A549 (cell line): ENCODE measurements at places on chromosomes 7 and 10.

DNA sequence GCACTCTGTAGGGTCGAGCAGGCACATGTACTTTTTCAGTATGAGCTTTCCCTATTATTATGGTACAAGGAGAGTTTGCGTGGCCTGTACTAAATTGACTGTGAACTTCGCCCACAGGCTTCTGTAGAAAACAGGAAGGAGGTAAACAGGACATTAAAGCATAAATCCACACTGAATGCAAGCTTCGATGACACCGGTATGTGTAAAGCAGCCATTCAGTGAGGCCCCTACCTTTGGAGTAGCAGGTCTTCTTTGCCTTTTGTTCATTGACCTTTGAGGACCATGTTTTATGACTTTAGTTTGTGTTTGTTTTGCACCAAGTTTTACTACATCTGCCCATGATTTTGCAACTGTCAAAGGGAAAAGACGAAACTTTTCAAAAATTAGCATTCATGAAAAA lies 14.5 kb downstream of the MKI67 start:
- no peak for DNase-seq

DNA sequence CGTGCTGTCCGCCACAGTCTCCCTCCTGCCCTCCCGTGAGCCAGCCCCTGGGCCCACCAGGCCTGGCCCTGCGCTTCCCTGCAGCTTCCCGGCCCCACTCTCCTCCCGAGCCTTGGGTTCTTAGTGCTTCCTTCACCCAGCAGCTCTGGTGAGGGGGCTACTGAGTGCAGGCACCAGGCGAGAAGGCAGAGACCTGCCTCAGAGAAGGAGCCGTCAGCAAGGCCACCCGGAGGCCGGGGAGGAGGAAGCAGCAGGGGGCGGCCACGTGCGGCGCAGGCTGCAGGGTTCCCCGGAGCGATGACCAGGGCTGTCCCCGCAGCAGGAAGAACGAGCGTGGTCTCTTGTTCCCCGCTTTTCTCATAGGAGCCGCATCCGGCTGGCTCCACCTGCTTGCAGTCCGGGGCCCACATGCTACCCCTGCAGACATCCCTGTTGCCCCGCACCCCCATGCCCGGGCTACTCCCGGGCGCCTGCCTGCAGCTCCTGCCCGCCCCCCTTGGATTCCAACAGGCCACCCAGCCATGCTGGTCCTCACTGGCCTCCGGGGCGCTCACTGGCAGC lies 20.5 kb downstream of the YKT6 start:
- no peak for DNase-seq

GRCh38 chr7:149450821-149451220 lies 10.0 kb downstream of the ZNF777 start:
- no peak for DNase-seq

GRCh38 chr10:73731588-73732375 lies 12.4 kb upstream of the SEC24C start:
- no peak for DNase-seq

GRCh38 chr7:87935384-87935706 lies 1.3 kb downstream of the ADAM22 start:
- no peak for DNase-seq

DNA sequence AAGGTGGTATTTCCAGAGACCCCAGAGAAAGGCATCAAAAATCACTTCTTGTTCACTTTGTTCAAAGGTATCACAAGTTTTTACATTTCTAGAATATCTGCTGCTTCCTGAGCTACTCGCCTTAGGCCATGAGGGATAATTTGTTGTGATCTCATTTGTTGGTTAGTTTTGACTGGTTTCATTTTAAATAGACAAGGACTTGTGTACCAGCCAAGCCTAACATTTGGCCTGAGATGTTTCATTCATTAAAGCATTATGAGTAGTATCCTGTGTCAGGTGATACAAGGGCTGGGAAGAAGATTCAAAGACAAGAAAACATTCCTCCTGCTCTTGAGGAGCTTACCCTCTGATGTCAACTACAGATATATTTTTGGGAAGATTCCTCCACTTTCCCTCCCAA lies 170.3 kb upstream of the FAM171A1 start:
- no peak for DNase-seq

DNA sequence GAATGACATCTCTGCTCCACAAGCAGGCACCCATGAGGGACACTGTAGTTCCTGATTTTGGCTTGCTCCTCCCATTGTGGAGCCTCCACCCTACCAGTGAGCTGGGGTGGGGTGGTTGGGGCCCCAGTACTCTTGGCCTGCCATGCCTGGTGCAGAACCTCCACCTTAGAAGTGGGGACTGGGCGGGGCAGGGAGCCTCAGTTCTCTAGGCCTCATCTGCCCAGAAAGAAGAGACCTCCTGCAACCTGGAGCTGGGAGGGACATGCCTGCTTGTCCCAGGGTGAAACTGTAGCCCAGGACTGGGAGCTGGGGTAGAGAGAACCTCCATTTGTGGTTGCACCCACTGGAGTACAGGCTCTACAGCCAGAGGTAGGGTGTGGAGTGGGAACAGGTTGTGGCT lies 14.4 kb downstream of the RAMP3 start:
- DNase-seq: no peak

GRCh38 chr10:110448682-110449418 lies 48.9 kb upstream of the DUSP5 start:
- DNase-seq: no peak

DNA sequence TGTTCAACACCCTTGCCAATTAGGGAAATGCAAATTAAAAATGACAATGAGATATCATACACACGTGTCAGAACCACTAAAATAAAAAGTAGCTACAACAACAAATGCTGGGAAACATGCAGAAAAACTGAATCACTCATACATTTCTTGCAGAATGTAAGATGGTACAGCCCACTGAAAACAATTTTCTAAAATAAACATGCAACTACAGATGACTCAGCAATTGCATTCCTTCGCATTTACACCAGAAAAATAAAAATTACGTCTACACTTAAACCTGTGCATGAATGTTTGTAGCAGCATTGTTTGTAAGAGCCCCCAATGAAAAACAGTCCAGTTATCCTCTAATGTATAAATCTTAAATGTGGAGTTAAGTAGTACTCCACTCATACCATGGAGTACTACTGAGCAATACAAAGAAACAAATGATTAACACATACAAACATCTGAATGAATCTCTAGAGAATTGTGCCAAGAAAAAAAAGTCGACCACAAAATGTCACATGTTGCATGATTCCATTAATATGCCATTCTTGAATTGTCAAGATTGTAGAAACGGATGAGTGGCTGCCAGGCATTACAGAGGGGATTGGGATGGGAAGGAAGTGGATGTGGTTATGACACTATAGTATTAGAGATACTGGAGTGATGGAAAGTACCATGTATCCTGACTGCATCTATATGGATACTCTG lies 134.6 kb upstream of the NPSR1 start:
- peak; percentile 7 for DNase-seq

GRCh38 chr7:47968847-47969774 lies 10.3 kb downstream of the HUS1 start:
- DNase-seq: peak; percentile 82
